A549 treated with AZD2906 at 1 μM for 4 hours (cell line): ENCODE measurements at places on chromosomes 6 and 20. TPM values are rescaled to one million over a fixed set of nuclear protein-coding genes. Genes with fewer than 3 reads are reported as not detected.

The ITPR3 gene
- 39.1 to 54.2 TPM (median 45.8 TPM) in 5 replicates for total RNA-seq

The TCF21 gene
- 0.02 to 0.08 TPM (median 0.05 TPM) in 5 replicates for total RNA-seq

The SOBP gene
- total RNA-seq, result 0.60 to 0.93 TPM (median 0.66 TPM) in 5 replicates

The ACOT8 gene
- 18.1 to 21.1 TPM (median 18.5 TPM) in 5 replicates for total RNA-seq

The CLVS2 gene
- total RNA-seq, result 0.13 to 0.23 TPM (median 0.18 TPM) in 5 replicates

The HSPA12B gene
- 0.40 to 0.77 TPM (median 0.60 TPM) in 5 replicates for total RNA-seq

The C4A gene
- 0.80 to 1.1 TPM (median 0.93 TPM) in 5 replicates for total RNA-seq

The PSORS1C2 gene
- 0.08 TPM in 1 of 5 replicates, not detected in the others for total RNA-seq

The OOEP gene
- not detected in 5 replicates for total RNA-seq

The CAPN11 gene
- 0.05 TPM in 1 of 5 replicates, not detected in the others for total RNA-seq

The SLC22A3 gene
- total RNA-seq, result 51.7 to 57.9 TPM (median 53.1 TPM) in 5 replicates

The C6orf132 gene
- 3.4 to 4.0 TPM (median 3.9 TPM) in 5 replicates for total RNA-seq

The RSPO3 gene
- 59.5 to 80.5 TPM (median 63.8 TPM) in 5 replicates for total RNA-seq

The RGS17 gene
- 4.7 to 6.3 TPM (median 5.8 TPM) in 5 replicates for total RNA-seq

The OPRM1 gene
- not detected in 5 replicates for total RNA-seq

The TUBB1 gene
- total RNA-seq, result 0.02 to 0.03 TPM (median 0.03 TPM) in 4 of 5 replicates, not detected in the other

The REM1 gene
- total RNA-seq, result 0.59 to 1.3 TPM (median 0.90 TPM) in 5 replicates

The SLC22A1 gene
- 0.73 to 2.3 TPM (median 1.7 TPM) in 5 replicates for total RNA-seq

The UNC93A gene
- not detected in 5 replicates for total RNA-seq

The CRYBG1 gene
- total RNA-seq, result 0.47 to 1.2 TPM (median 0.56 TPM) in 5 replicates
